CD4-positive, alpha-beta T cell treated with Interleukin-15 for 1 hour (primary cell): ENCODE measurements at places on chromosomes 16 and 17.

- no peak for DNase-seq
These were observed 24.1 kb upstream of the CDH5 start for GRCh38 chr16:66342294-66342900.

DNA sequence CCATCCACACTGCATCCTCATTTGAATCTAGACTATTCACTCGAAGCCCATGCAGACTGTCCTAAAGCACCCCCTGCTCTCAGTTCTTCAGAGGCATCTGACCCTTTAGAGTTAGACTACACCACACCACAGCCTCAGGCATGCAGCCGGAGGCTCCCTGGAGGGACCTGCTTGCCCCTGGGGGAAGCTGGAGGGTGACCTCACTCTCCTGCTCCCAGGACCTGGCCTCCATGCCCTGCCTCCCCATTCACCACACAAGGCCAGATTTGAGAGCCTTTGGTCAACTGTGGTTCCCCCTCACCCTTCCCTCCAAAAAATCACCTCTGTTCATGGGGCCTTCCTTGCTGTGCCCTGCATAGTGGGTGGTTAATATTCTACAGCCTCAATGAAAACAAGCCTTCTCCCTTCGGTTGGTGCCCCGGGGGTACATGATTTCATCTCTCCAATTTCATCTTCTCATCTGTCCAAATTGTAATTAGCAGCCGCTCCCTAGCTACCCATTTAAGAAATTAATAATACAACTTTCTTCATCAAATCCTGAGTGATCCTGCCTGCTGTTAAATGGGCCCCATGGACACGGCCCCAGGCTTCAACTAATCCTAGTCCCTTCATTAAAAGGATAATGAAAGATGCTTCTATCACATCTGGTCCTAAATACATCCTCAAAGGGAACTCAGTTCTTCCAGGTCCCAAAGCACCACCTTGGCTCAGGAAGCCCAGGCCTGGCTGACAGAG, 24.4 kb downstream of the ABCC12 start:
- no peak for DNase-seq

DNA sequence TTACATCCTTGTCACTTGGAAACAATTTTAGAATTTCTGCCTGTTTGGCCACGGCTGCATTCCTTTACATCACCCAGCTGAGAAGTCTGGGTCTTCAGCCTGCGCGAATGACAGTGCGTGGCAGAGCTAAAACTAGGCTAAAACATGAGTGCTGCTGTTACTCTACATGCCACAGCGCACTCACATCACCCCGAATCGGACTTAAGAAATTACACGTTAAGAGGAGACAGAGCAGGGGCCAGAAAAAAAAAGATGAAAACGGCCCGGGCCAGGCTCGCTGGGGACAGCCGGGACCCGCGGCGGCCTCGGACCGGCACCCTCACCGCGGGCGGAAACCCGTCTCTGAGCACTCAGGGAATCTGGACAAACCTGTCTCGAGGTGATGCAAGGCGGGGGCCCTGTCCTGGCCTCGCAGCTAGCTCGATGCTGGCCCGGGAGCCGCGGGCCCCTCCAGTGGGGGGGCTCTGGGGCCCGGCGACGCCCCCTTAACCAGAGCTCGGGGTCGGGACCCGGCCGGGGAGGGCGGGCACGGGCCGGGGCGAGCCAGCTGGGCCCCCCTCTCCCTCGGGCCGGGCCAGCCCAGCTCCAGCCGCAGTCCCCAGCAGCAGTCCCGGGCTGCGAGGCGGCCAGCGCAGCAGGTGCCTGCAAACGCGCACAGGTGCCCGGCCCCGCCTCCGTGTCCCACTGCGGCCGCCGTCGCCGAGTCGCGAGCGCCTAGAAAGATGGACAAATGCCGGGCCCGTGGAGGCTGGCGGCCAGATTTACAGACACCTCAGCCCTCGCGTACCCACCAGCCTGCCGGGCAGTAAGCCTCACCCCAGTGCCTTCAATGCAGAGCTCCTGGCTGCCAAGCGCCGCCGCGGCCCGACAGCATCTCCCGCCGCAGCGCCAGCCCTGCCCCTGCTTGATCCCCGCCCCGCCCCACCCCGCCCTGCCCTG, at the start of gene AKTIP:
Gene AKTIP, minus strand, starts transcription at position 879 of the 939 bp plus-strand sequence. CDS start 2,950 bp downstream, outside the sequence.
- DNase-seq = no peak

DNA sequence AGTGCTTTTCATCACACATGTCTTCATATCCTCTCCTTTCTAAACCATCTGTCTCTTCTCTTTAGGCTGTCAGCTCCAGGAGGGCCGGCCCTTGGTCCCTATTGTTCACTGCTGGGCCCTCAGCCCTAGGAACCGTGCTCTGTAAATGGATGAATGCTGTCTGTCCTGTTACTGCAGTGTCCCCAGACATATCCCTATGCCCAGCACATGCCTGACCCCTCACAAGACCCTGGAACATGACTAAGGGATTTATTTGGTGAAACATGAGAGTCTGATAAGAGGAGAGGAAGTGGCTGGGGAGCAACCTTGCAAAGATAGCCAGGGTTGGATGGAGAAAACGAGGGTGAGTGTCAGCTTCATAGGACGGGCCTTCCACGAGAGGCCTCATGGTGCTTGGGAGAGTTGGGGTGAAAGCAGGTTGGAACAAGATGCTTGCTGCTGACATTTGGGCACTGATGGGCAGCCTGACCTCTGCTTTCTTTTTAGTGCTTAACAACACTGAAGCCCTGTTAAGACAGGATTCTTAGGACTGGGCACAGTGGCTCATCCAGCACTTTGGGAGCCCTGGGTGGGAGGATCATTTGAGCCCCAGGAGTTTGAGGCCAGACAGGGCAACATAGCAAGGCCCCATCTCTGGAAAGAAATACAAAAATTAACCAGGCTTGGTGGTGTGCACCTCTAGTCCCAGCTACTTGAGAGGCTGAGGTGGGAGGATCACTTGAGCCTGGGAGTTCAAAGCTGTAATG, 39.0 kb downstream of the ABCC1 start:
- no peak for DNase-seq

- DNase-seq = no peak
These were observed 109.9 kb downstream of the PHKB start for GRCh38 chr16:47571049-47571448.

DNA sequence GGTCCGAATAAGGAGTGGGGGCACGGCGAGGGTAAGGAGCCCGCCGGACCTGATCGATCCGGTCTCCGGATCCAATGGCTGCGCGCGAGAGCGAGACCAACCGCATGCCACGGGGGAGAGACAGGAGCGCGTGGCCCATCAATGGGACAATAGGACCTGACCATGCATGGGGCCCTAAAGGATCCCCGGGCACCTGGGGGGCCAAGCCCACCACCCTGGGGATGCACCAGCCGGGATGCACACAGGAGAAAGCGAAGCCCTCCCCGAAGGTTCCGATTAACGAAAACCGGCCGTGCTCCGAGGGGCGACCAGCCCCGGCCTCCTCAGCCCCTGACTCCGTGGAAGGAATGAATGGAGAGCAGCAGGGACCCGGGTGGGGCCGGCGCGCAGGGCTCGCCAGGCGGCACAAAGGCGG, 525 bp downstream of the JPT1 start:
- DNase-seq = no peak

- DNase-seq = no peak
These were observed 9.1 kb downstream of the FOXJ1 start for GRCh38 chr17:76131692-76132573.

- DNase-seq = no peak
These were observed 10.4 kb downstream of the KPNB1 start for GRCh38 chr17:47660064-47660492.

- no peak for DNase-seq
These were observed 9.6 kb upstream of the CD300C start for GRCh38 chr17:74555427-74555940.

- peak; percentile 78 for DNase-seq
These were observed at the start of gene AMFR for GRCh38 chr16:56425439-56425832. TSS of gene AMFR (minus strand) at chr16:56425545. CDS start at chr16:56425327, 218 bp downstream.

- no peak for DNase-seq
These were observed 38.5 kb downstream of the CLEC3A start for GRCh38 chr16:78060809-78061208.

DNA sequence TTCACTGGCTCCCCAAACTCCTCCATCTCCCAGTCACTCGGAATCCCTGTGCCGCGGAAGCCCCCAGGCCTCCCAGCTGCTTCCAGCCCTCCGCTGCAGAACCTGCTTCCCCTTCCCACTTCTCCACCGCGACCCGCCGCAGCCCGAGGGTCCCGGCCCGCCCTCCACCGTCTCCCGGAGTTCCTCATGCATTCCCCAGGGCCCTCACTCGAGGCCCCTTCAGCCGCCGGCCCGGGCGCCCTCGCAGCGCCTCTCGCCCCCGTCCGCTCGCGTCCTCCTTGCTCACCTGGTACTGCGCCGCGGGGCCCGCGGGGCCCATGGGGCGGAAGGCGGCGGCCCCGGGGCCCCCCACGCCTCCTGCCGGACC, 329 bp downstream of the SMARCD2 start:
- no peak for DNase-seq

DNA sequence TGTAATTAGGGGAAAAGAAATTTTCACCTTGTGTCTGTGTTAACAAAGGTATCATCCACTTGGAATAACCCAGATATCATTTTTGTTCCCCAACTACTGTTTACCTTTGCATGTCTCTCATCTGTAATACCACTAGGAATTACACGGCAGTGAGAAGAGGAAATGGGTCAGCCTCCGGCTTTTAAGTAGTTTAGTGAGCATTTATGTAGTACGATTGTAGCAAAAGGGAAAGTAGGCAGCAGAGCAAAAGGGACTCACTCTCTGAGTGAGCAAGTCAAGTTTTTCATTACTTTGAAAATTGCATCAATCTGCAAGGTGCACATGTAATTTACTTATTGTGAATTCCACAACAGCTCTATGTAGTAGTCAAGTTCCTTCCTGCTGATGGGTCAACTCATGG, 11.2 kb downstream of the PHF12 start:
- no peak for DNase-seq

GRCh38 chr17:76268991-76269981, 4.1 kb downstream of the UBALD2 start:
- DNase-seq = no peak

GRCh38 chr16:49890876-49891275, 35.0 kb upstream of the ZNF423 start:
- no peak for DNase-seq

- DNase-seq = no peak
These were observed 156.3 kb upstream of the ZKSCAN2 start for GRCh38 chr16:25413975-25414374.

DNA sequence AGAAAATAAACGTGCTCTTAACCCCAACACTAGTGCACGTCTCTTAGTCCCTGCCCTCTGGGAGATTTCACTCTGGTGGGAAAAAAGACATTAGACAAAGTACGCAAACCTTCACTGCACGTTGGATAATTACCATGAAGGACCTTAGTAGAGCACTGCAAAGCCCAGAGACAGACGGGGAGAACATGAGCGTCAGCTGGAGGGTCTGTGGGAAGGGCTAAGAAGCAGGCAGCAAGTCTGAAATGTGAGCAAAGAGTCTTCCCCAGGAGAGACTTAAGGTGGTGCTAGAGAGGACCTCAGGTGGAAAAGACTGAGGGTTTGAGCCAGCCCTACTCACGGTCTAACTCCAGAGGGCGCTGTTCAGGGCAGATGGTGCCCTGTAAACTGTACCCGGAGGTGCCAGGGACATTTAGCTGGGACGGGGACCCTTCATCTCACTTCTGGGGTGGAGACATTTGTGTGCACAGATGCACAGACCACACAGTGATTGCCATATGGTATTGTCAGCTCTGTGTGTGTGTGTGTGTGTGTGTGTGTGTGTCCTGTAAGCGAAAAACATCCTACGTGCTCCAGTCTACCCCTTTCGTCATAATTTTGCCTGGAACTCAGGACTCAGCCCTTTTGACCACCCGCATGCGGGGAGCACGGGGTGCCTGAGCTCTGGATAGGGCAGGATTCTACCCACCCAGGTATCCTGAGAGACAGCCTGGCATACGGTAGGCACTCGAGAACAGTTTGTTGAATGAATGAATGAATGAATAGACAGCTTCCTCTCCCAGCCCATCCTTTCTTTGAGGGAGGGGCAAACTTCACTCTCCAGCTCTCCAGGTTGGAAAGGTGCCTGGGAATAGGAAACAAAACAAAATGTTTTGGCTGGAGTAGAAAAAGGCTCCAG, 10.1 kb upstream of the STAC2 start:
- DNase-seq = peak; percentile 52

- DNase-seq = no peak
These were observed 32.6 kb upstream of the LRRC37A3 start for GRCh38 chr17:64951877-64952276.

- DNase-seq = no peak
These were observed 34.9 kb downstream of the USP31 start for GRCh38 chr16:23114131-23114904.

GRCh38 chr16:57041182-57042156, 50.9 kb upstream of the CPNE2 start:
- peak; percentile 80 for DNase-seq

GRCh38 chr17:313911-314613, 38.5 kb downstream of the RPH3AL start:
- DNase-seq = no peak

- no peak for DNase-seq
These were observed 112.0 kb upstream of the DNAH9 start for GRCh38 chr17:11486101-11486867.

DNA sequence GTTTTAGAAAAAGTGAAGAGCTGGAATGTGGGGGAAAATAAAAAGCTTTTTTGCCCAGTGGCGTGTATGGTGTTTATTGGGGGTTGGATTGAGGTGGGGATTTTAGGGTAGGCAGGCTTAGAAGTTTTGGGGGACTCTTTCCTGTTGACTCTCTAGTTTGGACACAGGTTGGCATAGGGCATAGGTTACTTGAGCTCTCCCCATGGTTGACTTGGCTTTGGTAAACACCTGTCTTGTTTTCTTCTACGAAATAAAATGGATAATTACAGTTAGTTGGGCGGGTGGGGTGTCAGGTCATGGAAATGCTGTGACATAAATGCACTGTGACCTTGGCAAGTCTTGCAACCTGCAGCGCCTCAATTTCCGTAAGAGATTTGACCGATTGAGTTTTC, 680 bp upstream of the TAOK2 start:
- no peak for DNase-seq

GRCh38 chr16:12569061-12569460, 234.6 kb downstream of the CPPED1 start:
- DNase-seq = no peak

DNA sequence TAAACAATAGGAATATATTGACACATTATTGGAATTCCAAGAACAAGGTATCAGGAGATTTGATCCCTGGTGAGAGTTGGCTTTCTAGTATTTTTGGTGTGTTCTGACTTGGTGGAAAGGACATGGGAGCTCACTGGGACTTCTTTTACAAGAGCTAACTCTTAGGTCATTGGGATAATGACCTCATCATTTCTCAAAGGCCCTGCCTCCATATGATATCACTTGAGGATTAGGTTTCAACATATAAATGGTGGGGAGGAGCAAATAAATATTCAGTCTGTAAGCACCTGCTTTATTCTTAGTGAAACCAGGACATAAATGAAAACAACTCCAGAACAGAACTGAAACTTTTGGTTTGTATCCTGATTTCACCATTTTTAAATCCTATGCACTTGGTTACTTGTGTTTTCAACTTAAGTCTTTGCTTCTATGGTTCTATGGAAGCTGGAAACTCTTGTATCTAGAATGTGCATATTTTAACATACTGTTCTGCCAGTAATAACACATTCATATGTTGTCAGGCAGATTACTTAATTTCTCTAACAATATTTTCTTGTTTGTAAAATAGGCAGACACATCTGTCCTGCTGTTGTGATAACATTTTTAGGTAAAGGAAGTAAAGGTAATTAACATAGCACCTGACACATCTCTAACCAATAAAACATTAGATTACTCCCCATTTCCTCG, 1527.7 kb upstream of the CDH8 start:
- no peak for DNase-seq

GRCh38 chr17:54968988-54969332, 395 bp downstream of the STXBP4 start:
- no peak for DNase-seq

- no peak for DNase-seq
These were observed 6.7 kb downstream of the CLUH start for GRCh38 chr17:2704890-2705248.

GRCh38 chr16:53666786-53667415, 36.8 kb downstream of the RPGRIP1L start:
- DNase-seq = no peak
